HuH-7 (cell line): ENCODE measurements at places on chromosomes 13 and 19.

- DNase-seq = no peak
Observed at GRCh38 chr13:97110936-97111335, 111.2 kb upstream of the MBNL2 start.

- no peak for DNase-seq
Observed at GRCh38 chr13:75038393-75039113, 443.4 kb downstream of the TBC1D4 start.

GRCh38 chr19:43690444-43690843 lies 20.5 kb upstream of the PLAUR start:
- DNase-seq = no peak

GRCh38 chr13:107348471-107348870 lies 780.5 kb upstream of the ARGLU1 start:
- DNase-seq = no peak

DNA sequence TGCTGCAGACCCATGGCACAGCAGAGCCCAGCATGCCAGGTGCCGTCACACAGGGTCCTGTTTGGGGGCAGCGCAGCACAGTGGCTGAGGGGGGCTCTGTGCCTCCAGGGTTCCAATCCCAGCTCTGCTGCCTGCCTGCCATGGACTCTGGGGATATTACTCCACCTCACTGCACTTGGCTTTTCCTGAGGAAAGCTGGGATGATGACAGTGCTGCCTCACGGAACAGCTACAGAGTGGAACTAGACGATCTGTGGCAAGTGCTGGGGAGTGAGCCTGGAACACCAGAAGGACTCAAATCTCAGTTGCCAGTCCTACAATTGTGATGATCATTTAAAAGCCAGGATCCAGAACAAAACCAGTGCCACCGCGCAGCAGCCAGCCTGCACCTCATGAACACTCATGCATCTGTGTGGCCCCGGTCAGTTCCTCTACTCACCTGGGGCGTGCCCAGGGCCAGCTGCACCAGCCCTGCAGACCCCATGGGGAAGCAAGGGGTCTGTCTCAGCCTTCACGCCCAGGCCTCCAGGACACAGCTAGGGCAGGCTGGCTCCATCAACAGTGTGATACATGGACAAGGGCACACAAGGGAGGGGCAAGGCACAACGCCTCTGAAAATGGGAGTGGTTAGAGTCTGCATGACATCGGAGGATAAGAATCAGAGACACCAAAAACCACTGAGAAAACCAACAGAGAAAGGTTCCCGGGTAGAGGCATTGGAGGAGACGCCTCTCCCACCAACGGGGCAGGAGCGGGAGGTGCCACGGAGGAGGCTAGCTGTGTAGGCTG lies 55.2 kb downstream of the ATP7B start:
- no peak for DNase-seq
